ENCODE measurements at places on chromosomes 6 and 20. TPM values are rescaled to one million over a fixed set of nuclear protein-coding genes. Genes with fewer than 3 reads are reported as not detected.

DNA sequence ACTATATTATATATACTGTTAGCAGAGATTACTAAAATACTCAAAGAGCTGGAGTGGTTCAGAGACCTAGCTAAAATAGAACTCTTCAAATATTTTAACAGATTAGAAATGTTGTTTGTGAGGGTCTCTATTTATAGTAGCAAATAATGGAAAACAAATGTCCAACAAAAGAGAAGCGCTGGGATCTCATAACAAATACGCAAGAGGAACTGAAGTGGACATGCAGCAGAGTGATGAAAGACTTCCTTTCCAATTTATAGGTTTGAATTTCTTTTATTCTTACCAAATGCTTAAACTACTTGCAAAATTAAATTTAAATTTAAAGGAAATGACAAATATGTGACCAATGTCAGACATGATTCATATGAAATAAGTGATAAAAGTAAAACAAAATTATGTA lies 49.9 kb downstream of the PIGU start:
- no peak for DNase-seq

- DNase-seq, result no peak
Observed at GRCh38 chr6:105243487-105243886, 63.7 kb upstream of the POPDC3 start.

- DNase-seq, result no peak
Observed at GRCh38 chr6:112033791-112034615, 19.9 kb upstream of the CCN6 start.

Gene PRICKLE4
- not detected for total RNA-seq

DNA sequence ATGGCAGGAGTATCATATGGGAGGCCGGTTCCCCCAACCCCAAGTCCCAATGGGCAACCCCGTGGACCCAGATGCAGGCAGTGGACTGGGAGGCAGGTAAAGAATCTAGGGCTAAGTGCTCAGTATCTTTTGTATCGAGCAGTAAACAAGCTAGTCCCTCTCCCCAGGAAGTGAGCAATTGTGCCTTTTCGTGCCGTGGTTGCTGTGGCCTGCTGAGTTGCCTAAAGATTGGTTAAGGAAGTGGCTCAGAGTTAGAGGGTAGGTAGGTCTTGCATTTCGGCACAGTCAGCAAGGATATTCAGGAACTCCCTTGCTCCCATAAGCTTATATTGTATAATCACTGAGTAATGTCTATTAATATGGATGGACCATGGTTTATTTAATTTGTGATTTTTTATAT lies 1.3 kb upstream of the DNAH8 start:
- DNase-seq, result peak; percentile 40

Gene CCNC
- 77.1 TPM for total RNA-seq

DNA sequence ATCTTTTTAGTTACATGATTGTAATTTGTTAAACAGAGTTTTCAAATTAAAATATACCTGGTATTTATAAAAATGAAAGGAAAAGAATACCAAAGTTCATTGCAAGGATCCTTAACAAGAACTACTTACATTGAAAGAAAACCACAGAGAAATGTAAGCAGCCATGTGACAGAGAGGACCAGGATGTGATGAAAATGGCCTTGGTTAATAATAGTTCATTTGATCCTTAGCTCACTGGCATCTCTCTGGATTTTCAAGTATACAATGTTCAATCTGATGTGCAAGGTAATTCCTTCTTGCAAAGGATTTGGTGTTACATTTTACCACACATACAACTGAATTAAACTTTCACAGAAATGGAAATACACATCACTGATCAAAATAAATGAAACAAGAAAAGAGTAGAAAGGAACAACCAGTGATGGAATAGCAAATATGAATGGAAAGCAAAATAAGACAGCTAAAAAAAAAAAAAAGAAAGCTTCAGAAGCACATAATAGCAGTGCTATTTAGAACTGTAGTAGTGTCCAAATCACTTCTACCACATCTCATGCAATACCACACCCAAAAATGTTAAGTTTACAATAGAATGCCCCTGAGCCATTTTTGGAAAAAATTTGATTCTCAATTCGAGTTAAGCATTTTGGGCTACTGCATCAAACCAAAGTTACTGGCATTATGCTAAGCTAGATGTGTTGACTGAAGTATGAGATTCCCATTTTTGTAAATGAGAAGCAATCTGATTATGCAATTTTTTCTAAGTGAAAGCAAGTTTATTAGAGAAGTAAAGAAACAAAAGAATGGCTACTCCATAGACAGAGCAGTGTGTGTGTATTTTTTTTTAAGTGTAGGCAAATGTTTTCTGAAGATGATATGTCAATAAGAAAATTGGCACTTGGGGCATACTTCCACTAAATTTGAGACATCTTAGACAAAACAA lies 22.6 kb upstream of the HLA-A start:
- DNase-seq, result no peak

DNA sequence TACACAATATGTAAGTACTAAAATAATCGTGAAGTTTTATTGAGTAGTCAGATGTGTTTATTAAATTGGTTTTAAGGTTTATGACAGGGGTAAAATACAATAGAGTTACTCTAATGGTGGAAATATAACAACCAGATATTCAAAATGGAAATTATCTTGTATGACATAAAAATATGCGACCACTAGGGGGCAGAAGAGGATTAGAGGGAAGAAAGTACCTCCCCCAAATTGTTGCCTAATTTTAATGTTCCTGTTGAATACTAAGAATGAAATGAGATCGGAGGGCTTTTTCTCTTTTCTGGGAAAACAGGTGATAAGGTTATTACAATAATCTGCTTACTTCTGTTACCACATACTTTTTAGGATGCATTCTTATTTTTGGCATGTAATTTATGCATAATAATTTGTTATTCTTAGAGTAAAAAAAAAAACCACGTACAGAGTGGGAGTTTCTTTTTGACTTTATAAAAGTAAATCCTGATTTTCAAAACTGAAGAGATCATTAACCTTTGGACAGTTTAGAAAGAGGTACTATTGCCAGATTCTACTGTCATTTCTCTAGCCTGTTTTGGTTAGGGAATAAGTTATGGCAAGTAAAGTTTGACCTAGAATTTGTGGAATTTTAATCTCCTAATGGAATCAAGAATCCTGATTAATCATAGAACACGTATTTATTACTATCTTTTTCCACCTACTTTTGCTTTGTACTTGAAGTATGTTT lies 159.2 kb downstream of the CD109 start:
- DNase-seq, result peak; percentile 15

Gene TNFRSF6B
- total RNA-seq, result 0.39 TPM

Gene ERVFRD-1
- not detected for total RNA-seq

DNA sequence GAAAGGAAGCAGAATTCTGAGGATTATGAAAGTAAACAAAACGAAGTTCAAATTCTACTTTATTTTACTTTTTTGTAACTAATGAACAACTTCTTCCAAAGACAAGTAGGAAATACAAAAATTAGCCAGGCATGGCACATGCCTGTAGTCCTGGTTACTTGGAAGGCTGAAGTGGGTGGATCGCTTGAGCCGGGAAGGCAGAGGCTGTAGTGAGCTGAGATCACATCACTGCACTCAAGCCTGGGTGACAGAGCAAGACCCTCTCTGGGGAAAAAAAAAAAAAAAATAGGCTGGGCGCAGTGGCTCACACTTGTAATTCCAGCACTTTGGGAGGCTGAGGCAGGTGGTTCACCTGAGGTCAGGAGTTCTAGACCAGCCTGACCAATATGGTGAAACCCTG lies 82.3 kb downstream of the ATG5 start:
- no peak for DNase-seq

- no peak for DNase-seq
Observed at GRCh38 chr20:9286501-9287461, 217.9 kb downstream of the PLCB4 start.

DNA sequence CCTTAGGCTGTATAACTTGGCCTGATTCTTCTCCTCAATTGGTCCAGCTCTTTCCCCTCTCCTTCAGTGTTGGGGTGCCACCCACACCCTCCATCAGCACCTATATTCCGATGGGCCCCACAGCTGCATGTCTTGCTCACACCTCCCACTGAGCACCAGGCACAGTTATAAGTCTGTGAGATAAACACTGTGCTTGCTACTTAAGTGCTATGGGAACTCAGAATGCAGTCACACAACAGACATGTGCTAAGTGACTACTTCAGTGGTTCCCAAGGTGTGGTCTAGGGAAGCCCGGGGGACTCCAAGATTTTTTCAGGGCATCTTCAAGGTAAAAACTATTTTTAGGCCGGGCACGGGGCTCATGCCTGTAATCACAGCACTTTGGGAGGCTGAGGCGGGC lies 7.3 kb downstream of the ZC3H12D start:
- DNase-seq, result no peak

Gene SUMO4
- total RNA-seq, result not detected

DNA sequence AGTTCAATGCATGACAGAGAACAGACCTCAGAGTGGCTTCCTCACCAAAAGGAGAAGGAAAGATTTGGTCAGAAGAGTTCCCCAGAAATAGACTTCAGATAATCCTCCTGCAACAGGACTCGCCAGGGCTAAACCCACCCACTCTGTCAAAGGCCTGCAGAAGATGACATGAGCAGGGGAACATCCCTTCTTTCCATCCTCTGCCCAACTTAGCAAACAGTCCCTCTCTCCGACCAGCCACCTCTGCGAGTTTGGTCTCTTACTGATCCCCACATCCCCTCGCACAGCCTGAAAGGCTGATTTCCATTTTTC lies 7.5 kb downstream of the NFATC2 start:
- DNase-seq, result no peak

DNA sequence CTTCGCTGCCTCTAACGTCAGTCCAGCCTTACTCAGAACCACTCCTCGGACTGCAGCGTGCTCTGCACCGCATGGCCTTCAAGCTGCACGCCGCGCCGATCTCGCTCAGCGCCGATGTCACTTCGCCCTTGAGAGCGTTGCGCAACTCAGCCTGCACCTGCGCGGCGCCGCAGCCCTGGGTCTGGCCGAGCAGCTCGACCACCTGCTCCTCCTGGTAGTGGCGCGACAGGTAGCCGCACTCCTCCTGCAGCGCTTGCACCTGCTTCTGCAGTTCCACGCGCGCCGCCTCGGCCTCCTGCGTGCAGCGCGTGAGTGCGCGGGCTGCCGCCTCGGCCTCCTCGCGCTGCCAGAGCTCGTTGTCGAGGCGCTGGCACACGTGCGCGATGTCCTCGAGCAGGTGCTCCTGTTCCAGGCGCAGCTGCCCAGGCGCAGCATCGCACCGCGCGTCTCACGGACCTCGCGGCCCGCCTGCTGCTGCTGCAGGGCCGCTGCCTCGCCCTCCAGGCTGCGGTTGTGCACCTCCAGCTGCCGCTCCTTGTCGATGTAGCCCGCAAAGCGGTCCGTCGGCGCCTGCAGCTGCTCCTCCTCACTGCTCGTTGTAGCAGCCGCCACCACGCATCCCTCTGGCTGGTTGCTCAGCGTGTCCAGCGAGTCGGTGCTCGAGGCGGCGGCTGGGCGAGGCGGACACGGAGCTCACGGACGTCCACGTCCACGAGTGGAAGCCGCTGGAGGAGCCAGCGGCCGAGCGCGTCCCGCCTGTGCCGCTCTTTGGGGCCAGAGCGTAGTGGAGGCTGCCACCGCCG lies 380.6 kb upstream of the CHD6 start:
- DNase-seq, result no peak

GRCh38 chr6:9708600-9708999 lies 706.3 kb downstream of the TFAP2A start:
- no peak for DNase-seq

DNA sequence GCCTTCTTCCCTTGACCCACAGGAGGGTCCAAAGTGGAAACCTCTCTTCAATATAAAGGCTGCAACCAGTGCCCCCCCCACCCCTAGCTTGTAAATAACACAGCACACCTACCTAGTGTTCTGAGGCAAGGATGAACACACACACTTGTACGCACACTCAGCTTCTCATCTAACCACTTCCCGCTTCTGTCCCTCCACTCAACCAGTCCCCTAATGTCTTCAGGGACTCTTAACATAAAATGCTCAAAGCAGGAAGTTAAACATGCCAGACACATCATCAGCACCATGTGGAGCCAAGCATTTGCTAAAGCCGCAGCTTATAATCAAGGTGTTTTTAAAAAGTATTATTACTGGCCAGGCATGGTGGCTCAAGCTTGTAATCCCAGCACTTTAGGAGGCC lies 35.3 kb downstream of the FOXQ1 start:
- DNase-seq, result no peak

DNA sequence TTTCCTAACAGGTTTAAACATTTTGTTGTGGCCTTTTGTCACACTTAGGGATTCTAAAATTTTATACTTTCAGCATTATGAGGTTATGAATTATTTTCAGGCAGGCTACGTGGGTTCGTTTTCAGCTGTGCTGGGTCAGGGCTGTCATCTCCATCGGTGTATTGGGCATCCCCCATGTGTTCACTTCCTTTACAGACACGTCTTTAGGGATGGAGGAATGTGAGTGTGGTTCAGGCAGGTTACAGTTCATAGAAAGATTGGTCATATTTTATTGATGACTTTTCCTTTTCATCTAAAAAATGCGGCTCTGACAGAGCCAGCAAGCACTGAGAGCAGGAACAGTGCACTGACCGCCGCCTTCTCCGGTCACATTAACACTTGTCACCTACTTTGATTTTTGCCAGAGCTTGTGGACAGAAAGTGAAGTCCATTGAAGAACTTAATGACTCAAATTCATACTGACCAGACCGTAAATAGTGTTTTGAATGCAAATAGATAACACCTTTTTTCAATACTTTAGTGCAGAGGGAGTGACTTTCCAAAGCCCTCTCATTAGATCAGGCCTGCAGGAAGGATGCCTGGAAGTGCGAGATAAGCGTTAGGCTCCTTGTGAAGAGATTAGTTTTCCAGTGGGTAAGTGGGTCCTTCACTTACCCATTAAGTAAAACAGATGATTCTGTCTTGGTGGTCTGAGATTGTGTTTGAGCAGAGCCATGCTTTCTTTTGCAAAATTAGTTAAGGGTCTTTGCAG lies 113.1 kb downstream of the TIAM2 start:
- no peak for DNase-seq

Gene C20orf96
- 1.6 TPM for total RNA-seq

- DNase-seq, result no peak
Observed at GRCh38 chr6:41927253-41927652, 6.0 kb downstream of the BYSL start.

GRCh38 chr6:42078386-42078785 lies 28.1 kb downstream of the TAF8 start:
- DNase-seq, result no peak

DNA sequence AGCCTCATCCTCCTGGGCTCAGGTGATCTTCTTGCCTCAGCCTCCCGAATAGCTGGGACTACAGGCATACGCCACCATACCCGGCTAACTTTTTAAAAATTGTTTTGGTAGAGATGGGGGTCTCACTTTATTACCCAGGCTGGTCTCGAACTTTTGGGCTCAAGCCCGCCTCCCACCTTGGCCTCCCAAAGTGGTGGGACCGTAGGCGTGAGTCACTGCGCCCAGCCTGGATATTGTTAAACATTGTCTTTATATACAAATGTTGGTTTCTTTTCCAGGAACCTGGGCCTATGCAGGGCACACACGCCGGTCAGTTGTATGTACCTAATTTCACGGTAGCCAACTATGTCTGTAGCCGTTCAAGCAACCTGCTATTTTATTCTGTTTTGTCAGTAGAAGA lies 60.1 kb downstream of the SYNJ2 start:
- DNase-seq, result peak; percentile 30

GRCh38 chr6:6533176-6533575 lies 55.3 kb upstream of the LY86 start:
- no peak for DNase-seq
